ENCODE measurements at places on chromosomes 6 and 20.

DNA sequence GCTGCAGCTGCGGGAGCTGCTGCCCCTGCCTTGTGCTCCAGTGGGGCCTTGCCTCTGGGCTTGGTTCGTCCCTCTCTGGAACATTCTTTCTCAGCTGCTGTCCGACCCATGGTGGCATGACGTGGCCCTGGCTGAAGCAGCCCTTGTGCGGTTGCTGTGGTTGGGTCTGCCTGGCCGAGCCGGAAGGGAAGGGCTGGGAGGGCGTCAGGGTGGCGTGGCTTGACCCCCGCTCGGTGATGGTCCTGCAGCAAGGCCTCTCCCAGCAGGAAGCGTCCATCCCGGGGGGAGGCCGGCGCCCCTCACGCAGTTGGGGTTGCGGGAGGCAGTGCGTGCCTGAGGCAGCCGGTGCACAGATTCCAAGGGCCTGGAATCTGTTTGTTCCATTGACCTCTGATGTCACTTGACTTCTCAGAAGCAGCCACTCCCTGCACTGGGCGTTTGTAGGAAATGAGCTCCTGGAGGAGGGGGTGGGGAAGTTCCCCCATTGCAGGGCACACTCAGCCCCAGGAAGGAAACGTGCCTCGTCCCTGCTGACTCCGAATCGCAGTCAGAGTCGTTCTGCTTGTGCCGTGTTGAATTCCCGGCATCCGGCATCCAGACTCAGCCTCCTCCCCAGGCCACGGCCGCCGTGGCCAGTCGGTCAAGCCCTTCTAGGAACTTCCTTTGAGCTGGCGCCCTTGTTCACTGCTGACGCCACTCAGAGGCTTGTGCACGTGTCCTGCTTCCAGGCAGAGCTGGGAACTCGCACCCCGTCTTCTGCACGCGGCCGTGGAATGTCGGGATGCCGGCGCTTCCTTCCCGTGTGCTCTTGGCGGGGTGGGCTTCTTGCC lies 9.7 kb upstream of the TNFRSF6B start:
- DNase-seq = peak; percentile 69

DNA sequence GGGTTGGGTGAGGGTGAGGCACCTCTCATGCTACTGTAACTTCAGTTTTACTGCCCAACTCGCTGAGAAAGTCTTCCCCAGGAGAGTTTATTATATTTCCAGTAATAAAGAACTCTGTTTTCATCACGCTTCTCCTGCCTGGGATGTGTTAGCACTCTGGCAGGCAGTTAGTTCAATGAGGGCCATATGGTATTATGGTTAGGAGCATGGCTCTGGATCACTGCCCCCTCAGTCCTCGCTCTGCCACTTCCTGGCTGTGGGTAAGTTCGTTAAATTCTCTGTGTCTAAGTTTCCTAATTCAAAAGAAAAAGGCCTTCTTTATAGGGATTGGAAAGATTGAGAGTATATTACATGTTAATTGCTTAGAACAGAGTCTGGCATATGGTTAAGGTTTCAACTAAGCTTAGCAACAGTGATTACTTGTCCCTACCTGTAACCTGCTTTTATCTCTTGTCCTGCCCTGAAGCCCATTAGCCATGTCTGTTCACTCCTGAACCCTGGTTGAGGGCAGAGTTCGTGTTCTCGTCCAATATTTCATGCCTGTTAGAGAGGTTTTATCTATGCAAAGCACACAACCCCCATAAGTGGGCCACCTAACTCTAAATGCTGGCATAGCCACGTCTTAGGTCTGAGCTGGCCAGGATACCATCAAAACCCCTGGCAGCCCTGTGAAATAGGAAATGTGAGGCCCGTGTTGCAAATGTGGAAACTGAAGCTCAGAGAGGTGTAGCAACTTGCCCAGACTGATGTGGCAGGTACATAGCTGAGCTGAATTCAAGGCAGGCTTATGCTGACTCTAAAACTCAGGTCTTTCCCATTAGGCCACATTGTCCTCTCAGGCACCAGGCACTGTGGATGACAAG lies 342.5 kb upstream of the JARID2 start:
- no peak for DNase-seq

DNA sequence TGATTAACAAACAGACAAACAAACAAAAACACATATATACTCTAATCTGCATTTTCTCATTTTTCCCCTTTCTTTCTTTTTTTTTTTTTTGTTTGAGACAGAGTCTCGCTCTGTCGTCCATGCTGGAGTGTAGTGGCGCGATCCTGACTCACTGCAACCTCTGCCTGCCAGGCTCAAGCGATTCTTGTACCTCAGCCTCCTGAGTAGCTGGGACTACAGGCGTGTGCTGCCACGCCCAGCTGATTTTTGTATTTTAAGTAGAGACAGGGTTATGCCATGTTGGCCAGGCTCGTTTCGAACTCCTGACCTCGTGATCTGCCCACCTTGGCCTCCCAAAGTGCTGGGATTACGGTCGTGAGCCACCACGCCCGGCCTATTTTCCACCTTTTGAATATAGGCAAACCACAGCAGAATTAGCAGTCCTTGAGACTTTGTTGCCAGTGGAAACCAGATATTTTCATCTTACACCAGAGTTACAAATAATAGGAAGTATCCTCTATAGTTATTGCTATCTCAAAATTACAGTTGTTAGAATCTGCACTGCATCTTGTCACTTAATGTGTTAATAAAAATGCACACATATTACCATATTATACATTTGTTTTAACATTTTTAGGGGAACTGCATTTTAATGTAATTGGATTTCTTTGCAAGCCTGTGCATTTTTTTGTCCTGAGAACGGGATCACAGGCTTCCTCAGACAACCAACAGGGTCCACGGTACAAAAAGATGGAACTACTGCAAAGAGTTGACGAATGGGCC lies 208.2 kb upstream of the ZNF217 start:
- no peak for DNase-seq

- DNase-seq = no peak
Measured at GRCh38 chr6:112335736-112336135, 11.4 kb upstream of the RFPL4B start.

GRCh38 chr6:11430036-11430435 lies 107.5 kb upstream of the TMEM170B start:
- no peak for DNase-seq

GRCh38 chr6:137976430-137976829 lies 109.4 kb downstream of the TNFAIP3 start:
- DNase-seq = no peak

DNA sequence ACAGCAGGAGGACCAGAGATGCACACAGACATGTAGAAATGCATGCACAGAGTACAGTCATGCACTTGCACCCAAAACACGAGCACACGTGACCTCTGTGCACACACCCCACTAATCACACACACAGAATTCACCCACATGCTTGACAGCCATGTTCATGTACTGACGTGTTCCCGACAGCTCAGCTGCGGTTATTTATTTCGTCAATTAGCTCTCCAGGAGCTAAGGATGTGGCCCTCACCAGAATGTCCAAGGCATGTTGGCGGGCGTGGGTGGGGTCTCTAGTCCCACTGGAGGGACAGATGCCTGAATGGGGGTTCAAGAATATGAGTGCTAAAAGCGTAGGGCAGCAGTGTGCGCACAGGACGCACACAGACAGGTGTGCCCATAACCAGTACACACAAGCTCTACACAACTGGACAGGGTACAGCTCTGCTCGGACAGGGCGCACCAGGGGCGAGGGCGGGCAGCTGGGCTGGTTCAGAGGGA lies 571 bp upstream of the PRPF6 start:
- peak; percentile 62 for DNase-seq
